ENCODE measurements at places on chromosomes 7 and 10. TPM values are rescaled to one million over a fixed set of nuclear protein-coding genes. Genes with fewer than 3 reads are reported as not detected.
A peak's percentile ranks its signal among the peaks of the same experiment; 100 is the strongest.

DNA sequence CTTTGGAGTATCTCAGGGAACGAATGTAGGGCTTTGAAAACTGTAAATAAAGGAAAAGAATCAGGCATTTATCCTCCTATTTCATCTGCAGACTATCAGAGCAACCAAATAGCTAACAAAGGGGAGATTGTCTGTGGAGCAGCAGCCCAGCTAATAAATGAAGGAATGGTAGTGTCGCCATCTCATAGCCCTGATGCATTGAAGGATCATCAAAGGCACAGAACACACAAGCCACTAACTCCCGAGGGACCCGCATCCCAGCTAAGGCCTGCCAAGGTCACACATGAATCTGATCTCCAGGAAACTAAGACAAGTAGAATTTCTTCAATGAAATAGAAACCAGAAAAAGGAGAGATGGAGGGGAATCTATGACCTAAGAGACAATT, 38.2 kb downstream of the CALML5 start:
- DNase-seq, result no peak

- DNase-seq, result no peak
These were observed 312.6 kb downstream of the IPMK start for GRCh38 chr10:57955076-57955475.

DNA sequence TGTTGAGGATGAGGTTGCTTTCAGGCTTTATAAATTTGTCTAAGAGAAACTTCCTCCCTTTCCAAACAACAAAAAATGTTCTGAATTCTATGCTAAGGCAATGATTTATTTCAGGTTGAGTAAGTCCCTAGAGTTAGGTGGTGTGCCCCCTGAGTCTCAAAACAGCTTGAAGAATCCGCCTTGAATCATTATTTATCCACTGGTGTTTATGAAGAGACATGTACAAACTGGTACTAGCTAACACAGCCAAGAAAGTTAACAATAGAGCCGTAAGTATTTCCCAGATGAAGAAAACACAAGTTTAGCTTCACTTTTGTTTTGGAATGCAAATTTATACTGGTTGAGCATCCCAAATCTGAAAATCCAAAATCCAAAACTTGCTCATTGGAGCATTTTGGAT, 66.2 kb upstream of the SRPK2 start:
- no peak for DNase-seq

DNA sequence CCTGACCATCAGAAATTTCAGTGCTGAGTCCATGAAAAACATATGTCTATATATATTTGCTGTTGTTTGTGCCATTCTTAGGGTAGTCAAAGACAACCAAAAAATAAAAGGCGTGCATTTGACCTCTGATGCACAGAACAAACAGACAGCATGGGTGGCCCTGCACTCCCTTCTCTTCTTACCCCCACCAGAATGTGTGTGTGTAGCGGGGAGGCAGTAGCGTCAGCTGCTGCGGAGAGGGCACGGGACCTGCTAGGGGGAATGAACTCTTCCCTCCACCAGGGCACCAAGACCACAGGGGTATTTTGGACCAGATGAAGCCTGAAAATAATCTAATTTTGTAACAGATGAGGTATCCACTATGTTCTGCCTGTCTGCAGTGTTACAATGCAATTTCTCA, 277.7 kb upstream of the ZNF32 start:
- no peak for DNase-seq

GRCh38 chr10:4017336-4017735, 232.3 kb upstream of the KLF6 start:
- DNase-seq, result no peak

DNA sequence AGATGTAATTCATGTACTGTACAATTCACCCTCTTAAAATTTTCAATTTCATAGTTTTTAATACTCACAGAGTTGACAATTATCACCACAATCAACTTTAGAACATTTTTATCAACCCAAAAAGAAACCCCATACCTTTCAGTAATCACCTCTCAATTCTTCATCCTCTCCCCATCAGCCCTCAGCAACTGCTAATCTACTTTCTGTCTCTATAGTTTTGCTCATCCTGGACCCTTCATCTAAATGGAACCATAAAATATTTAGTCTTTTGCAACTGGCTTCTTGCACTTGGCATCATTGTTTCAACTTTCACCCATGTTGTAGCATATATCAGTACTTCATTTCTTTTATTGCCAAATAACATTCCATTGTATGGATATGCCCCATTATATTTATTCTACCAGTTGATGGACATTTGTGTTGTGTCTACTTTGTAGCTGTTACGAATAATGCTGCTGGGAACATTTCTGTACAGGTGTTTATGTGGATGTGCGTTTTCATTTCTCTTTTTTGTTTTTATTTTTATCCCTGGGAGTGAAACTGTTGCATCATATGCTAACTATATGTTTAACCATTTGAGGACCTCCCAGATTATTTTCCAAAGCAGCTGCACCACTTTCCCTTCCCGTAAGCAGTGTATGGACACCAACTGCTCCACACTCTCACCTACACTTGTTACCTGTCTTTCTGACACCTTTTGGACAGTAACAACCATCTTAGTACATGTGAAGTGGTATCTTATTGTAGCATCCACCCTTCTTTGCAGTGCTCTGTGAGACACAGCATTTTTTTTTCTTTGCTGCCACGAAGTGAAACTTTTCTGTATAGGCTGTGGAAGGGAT, 65.4 kb upstream of the APBB1IP start:
- DNase-seq, result no peak

GRCh38 chr10:44975431-44976331, 2.9 kb downstream of the DEPP1 start:
- peak; percentile 79 for DNase-seq

WNT8B gene
- total RNA-seq, result not detected

LRRTM3 gene
- not detected for total RNA-seq

LIPJ gene
- 0.09 TPM for total RNA-seq

IFIT1B gene
- total RNA-seq, result not detected

PRPS1L1 gene
- not detected for total RNA-seq
